H9 (cell line): ENCODE measurements at places on chromosomes 3 and 15.

- H3K27ac ChIP-seq: no peak overlapping the region
- H3K36me3 ChIP-seq: peaks cover 2% of the 10 kb centered on the region; the same call in 2 of the 3 replicates
- no peak overlapping the region for H3K4me3 ChIP-seq
- no peak for DNase-seq
Measured at GRCh38 chr3:184822081-184822480, 10.1 kb downstream of the VPS8 start.

GRCh38 chr15:52102463-52102862, 10.1 kb downstream of the BCL2L10 start:
- no peak overlapping the region for H3K27ac ChIP-seq
- no peaks in the 10 kb centered on the region for H3K36me3 ChIP-seq
- no peak for DNase-seq
- no peaks in the 10 kb centered on the region for H3K4me1 ChIP-seq
- no peaks in the 10 kb centered on the region for H3K27me3 ChIP-seq

- H3K27ac ChIP-seq: no peak overlapping the region
- H3K4me3 ChIP-seq: no peak overlapping the region
- no peaks in the 10 kb centered on the region for H3K27me3 ChIP-seq
- H3K36me3 ChIP-seq: no peaks in the 10 kb centered on the region
Measured at GRCh38 chr15:78088773-78089080, 3.6 kb upstream of the SH2D7 start.

- peaks cover 49% of the 10 kb centered on the region for H3K36me3 ChIP-seq
- no peak for DNase-seq
- H3K27me3 ChIP-seq: no peaks in the 10 kb centered on the region
- no peaks in the 10 kb centered on the region for H3K4me1 ChIP-seq
- H3K4me3 ChIP-seq: no peak overlapping the region
Measured at GRCh38 chr3:47003461-47004368, 24.2 kb downstream of the NBEAL2 start.

DNA sequence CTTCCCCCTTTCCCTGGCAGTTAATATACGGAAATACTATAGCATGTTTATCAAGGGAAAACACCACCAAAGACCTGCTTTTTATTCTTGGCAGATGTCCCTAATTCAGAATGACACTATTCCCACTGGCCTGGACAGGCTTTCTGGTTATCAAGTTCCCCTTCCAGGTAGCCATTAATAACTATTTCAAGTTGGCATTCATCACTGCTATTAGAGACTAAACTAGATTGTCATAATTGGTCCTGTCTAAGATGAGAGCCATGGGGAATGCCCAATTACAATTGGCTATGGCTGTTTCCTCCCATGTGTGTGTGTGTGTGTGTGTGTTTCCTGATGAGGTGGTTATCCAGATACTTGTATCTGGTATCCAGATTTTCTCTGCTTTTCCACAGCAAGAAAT, 608.1 kb downstream of the SQOR start:
- H3K36me3 ChIP-seq: no peaks in the 10 kb centered on the region
- DNase-seq: no peak

GRCh38 chr15:65645392-65645791, 23.7 kb downstream of the SLC24A1 start:
- 0 out of 2 replicates have a peak, but pooled peaks cover 2% of the 10 kb centered on the region for H3K4me1 ChIP-seq
- H3K27ac ChIP-seq: no peak overlapping the region
- no peak overlapping the region for H3K4me3 ChIP-seq
- no peak for DNase-seq
- H3K27me3 ChIP-seq: no peaks in the 10 kb centered on the region
